ENCODE measurements at places on chromosomes 6 and 20.

DNA sequence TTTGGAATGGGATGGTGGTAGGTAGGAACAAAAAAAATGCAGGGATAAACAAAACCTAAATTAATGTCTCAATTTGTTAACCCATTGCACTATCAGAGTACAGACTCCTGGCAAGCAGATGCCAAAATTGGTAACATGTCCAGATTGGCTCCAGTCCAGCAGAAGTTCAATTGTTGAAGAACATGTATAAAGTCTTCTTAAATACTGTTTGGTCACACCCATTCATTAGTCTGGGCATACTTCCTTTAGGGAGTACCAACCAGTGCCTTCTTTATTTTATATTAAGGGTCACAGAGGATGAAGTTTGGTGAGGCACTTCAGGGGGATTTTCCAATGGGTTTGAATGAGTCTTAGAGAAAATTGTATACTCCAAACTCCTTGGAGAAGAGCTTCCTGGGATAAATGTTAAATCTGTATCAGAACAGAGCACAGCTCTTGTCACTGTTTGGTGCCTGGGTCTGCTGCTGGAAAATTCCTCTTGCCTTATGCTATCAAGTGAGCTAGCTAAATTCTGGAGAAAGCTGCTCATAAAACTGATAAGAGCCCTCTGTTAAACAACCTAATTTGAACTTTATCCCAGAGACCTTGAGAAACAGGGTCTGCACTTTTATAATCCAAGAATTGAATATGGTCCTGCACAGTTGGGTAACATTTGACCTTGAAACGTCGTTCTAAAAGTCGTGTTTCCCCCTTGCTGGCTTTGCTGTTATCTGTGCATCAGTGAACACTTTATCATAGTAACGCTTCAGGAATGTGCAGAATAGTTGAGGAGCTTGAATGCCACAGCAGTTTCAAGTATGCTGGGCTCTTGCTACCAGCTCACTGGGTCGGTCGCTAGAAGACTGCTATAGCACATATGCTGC, 334.1 kb upstream of the CITED2 start:
- DNase-seq = no peak

- peak; percentile 7 for DNase-seq
Measured at GRCh38 chr20:856361-856775, 22.9 kb downstream of the FAM110A start.

- no peak for DNase-seq
Measured at GRCh38 chr6:109507490-109508072, 24.6 kb upstream of the ZBTB24 start.

DNA sequence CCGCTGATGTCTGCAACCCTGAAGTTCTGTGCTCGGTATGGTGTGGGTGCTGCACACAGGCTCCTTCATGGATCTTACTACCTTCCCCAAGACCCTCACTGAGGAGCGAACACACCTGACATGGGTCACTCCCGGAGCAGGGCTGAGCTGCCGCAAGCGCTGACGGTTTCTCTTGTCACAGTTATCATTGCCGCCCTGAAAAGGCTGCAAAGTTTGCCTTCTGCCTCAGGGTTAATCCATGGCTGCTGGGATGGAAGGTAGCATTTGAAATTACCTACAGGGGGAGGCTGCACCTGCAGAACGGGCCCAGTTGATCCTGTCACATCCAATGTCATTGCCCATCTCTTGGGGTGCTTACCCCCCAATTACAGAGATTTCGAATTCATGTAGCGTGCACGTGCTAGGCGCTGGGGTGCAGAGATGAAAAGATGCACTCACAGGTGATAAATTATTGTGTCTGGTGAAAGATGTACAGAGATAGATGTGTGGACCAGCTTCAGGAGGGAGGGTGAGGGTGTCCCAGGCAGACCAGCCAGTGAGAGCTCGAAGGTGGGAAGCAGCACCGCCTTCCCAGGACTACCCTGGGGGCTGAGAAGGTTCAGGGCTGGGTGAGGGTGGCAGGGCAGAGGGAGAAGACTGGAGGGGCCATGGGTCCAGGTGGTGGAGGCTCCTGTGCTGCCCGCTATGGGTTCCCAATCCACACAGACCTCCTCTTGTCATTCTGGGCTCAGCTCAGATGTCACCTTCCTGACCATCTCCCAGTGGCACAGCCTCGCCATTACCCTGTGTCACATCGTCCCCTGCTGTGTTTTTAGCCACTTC, 120.1 kb downstream of the SYCP2 start:
- no peak for DNase-seq

GRCh38 chr6:160996131-160996601, 4.6 kb downstream of the MAP3K4 start:
- no peak for DNase-seq
